ENCODE measurements at places on chromosomes 2 and 18.

GRCh38 chr18:3447895-3448837, 1.8 kb upstream of the TGIF1 start:
- peak; percentile 99 for DNase-seq

DNA sequence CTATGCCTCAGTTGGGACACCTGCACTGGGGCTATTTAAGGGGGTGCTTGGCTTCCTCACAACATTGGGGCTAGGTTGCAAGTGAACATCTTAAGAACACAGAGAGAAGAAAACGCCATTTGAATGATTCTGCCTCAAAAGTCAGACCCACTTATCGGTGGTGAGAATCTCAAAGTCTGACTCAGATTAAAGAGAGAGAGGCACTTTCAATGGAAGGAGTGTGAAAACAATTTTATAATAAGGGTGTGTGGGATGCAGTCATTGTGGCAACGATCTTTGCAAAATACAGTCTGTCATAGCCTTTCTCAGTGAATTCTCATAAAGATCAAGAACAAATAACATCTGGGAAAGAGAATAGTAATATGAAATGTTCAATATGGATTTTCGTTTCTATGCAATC, 41.8 kb downstream of the CCDC102B start:
- no peak for DNase-seq

GRCh38 chr2:173134703-173135102, 59.1 kb downstream of the MAP3K20 start:
- DNase-seq = no peak

GRCh38 chr18:46754188-46754587, 2.7 kb downstream of the ST8SIA5 start:
- no peak for DNase-seq

DNA sequence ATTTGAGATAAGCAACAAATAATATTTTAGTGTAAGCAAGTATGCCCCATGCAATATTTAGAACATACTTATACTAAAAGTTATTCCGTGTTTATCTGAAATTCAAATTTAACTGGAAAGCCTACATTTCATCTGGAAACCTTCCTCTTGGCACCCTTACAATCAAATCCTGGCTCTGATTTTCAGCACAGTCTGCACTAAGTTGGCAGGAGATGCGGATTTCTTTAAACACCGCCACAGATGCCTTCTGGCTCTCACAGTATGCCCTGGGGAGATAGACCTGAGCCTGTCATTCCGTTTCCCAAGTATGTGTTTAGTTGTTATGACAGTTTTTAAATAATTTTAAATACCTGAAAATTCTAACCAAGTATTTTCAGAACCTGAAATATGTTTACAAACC, 7.3 kb upstream of the MLPH start:
- no peak for DNase-seq

GRCh38 chr2:128641421-128642080, 322.9 kb upstream of the HS6ST1 start:
- no peak for DNase-seq

Measured in urothelium cell line (cell line).